ENCODE measurements at places on chromosomes 11 and 22.
A peak's percentile ranks its signal among the peaks of the same experiment; 100 is the strongest.

DNA sequence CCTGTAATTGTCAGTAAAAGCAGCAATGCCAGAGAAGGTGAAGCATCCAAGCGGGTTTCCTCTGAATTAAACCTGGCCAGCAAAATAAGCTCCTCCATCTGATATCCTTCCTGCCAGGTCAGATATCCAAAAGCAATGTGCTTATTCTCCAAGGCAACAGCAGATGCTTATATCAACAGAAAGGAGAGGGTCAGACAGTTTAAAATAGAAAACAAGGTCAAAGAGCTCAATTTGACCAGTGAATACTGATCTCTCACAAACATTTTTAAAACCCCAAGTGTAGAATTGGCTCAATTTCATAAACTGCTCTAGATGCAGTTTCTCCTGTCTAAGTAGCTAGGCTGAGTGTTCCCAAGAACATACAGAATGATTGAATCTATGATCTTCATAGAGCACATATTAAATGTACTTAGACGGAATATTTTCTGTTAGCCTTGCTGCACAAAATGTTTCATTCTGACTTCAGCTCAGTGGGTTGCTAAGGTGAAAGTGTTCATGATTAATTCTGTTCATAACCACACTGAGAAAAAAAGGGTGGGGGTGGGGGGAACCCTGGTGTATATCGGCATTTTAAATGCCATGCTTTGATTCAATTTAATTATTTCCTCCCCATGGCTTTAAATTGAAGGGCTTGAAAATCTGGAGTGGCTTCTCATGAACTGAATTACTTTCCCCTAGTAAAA lies 174.2 kb upstream of the ARHGAP20 start:
- DNase-seq: no peak

DNA sequence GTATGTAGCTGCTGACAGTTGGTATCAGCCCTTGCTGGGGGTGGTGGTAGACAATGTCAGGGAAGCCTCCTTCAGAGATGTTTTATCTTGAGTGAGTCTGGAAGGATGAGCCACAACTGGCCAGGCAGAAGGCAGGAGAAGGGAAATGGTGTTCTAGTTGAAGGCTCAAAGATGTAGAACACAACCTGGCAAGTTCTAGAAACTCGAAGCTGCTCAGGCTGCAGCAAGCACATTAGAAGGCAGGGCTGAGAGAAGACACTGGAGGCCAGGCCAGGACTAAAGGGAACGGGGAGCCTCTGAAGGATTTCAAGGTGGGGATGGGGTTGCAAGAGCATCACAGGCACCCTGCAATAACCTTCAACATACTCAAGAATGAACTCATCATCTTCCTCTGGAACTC lies 40.4 kb downstream of the USP35 start:
- DNase-seq: no peak

GRCh38 chr11:66004186-66004585 lies 1.9 kb downstream of the BANF1 start:
- DNase-seq: no peak

DNA sequence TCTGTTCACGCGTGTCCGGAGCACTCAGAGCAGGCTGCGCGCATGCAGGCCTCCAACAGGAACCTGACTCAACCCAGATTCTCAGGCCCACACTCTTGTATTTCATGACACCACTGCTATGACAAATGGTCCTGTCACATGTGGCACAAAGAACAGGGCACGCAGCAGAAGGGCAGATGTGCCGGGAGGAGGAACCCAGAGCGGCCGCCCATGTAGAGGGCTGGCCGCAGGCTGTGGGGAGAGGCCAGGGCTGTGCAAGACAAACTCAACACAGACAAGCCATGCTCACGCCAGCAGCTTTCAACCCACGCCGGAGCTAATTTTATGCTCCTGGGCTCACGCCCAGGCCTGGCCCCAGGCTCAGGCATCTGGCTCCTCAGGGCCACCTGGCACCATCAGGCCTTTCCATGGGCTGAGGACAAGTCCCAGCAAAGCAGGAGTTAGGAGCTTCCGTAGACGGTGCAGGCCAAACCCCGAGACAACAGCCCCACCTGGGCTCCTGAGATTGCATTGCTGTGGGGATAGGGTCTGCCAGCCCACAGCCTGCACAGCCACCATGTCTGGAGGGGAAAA lies 40.0 kb downstream of the DUSP8 start:
- peak; percentile 78 for DNase-seq

DNA sequence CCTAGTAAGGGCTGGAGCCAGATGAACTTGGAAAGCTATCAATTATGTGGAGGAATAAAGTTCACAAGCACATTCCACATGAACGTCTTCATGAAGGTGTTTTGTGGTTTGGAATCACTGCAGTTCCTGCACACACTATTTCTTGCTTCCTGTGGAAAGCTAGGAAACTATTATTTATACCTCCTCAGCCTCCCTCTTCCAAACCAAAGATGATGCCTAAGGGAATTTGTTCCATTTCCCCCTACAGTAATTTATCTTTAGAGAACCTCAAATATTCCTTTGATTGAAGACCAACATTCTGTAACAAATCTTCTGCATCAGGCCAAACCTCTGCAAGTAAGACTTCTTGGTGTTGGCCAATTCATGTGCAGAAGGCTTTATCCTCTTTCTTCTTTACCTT lies 115.8 kb upstream of the ARHGAP20 start:
- no peak for DNase-seq

GRCh38 chr11:118918128-118918685 lies 7.5 kb downstream of the BCL9L start:
- peak; percentile 89 for DNase-seq

- DNase-seq: no peak
Observed at GRCh38 chr11:64356498-64357411, 2.2 kb upstream of the RPS6KA4 start.

GRCh38 chr11:122731500-122731913 lies 76.0 kb downstream of the UBASH3B start:
- no peak for DNase-seq

DNA sequence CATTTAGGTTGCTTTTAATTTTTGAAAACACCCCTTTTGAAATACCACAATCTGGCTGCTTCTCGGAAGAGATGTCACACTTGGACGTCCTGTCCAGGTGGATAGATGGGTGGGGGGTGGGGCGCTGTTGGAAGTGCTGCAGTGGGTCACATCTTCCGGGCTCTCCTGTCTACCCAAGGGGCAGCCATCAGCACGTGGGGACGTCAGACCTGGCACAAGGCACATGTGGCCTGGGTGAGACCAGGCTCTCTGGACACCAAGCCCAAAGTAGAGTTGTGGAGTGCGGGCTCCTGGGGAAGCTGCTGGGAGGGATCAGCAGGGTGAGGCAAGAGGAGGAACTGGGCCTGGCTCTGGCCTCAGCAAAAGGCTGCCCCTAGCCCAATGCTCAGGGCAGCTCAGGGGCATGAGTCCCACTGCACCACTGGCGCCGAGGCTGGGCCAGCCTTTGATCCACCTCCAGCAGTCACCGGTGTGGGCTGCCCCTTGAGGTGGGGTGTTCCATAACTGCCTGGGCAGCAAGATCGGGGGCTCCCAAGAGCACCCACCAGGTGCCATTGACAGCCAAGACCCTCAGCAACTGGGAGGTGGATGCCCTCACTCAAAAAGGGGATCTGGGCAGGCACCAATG lies 68.6 kb upstream of the CCND1 start:
- DNase-seq: no peak

GRCh38 chr22:27312966-27313855 lies 488.3 kb downstream of the MN1 start:
- DNase-seq: no peak

GRCh38 chr22:37610480-37611129 lies 2.0 kb downstream of the GGA1 start:
- no peak for DNase-seq

GRCh38 chr11:62726156-62726914 lies 922 bp downstream of the HNRNPUL2 start:
- no peak for DNase-seq

- DNase-seq: peak; percentile 92
Observed at GRCh38 chr11:47355283-47356128, 3.0 kb upstream of the MYBPC3 start.

- peak; percentile 11 for DNase-seq
Observed at GRCh38 chr22:44402196-44403111, 89.7 kb upstream of the SHISAL1 start.
